ENCODE measurements at places on chromosomes 4 and X.
A peak's percentile ranks its signal among the peaks of the same experiment; 100 is the strongest.

GRCh38 chr4:181807771-181808170 is 435.4 kb upstream of the TENM3 start:
- DNase-seq, result no peak

DNA sequence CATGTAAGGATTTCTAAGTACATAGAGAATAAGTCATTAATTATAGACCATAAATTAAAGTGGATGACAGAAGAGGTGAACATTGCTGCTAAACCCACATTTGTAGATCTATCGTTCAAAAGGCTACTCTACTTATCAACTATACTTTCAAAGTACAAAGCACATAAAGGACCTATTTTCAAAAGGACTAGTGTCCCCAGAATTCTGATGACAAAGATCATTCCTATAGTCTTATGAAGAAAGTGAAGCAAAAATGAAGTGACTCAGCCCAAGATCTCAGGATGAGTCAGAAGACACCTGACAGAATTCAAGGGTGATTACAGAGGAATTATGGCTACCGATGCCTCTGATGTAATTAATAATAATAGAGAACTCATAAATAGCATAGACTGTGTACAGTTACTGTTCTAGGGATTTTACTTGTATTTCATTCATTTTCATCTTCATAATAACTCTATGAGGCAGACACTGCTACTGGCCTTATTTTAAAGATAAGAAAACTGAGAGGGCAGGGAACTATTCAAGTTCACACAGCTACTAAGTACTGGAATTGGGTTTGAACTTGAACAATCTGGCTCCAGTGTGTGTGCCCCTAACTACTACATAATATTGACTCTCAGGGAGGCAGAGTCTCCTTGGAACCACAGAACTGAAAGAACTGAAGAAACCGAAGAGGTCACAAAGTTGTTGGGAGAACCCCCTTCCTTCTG is 17.1 kb downstream of the USP46 start:
- DNase-seq, result peak; percentile 23

GRCh38 chr4:5757954-5758353 is 47.0 kb downstream of the EVC start:
- no peak for DNase-seq

DNA sequence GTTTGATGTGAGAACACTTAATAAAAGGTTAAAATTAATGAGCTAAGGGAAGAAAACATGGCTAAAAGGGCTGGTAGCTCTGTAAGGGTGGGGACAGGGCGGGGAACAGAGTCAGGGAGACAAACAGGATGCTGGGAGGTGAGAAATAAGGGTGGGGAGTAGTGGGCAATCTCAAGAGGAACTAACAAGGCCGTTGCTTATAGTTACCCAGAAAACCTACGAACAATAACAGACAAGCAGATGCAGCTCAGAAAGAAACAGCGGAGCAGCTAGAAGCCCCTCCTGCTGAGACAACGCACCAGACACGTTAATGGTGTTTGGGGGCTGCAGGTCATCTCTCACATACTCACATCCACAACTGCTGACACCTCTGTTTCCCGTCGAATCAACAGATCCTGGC is 9.7 kb upstream of the KLF3 start:
- DNase-seq, result no peak

- DNase-seq, result no peak
Measured at GRCh38 chr4:11011249-11011648, 326.7 kb upstream of the CLNK start.

- no peak for DNase-seq
Measured at GRCh38 chr4:1400831-1401408, 5.3 kb downstream of the NKX1-1 start.

DNA sequence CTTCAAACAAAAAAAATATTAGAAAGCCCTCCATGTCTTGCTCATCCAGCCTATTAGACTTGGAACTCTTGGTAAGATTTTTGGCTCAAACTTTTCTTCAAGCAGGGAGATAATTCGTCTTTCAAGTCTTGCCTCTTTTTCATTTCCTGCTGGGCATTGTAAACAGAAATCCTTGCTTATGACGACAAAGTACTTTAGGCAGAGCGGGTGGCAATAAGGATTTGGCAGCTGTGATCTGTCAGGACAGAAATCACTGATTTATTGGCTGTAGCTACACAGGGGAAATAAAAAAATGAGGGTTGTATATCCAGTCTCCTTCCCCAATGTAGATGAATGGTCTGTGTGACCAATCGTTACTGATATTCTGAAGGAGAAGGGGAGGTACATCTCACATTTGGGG is 121.6 kb downstream of the SLC4A4 start:
- no peak for DNase-seq

DNA sequence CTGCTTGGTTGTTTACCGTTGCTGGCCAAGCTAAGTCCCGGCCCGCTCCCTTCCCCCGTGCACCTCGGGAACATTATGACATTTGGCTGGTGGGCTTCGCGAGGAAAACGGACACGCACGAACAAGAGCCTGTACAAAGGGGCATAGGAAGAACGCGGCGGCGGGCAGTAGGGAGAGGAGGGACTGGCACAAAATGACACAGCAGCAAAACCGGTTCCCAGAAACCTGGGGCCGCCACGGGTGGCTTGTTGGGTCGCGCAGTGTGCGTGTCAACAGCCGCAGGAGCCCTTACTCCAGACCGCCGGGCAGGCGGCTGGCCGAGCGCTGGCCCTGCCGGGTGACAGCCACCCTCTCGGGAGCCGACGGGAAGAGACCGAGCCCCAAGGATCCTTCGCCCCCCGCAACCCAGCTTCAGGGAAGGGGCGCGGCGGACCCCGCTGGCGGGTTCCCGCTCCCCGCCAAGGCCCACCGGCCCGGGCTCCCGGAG is 1.6 kb upstream of the LIN54 start:
- DNase-seq, result peak; percentile 29

DNA sequence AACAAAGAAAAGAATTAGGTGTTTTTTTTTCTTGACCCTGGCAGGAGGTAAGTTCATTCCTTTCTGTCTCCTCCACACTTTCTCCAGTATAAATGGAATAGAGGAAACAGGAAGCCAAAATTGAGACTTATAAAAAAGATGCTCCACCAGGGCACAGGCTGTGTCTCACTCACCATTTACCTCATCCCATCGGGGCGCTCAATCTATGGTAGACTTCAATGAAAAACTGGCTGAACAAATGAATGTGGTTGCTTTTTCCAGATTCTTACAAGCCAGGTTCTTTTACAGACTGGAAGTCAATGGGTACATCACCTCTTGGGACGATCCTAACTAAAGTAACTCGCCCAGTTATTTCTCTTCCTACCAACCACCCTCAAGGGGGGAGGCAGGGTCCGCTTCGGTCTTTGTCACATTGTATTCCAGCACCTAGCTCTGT is 685 bp downstream of the COMMD8 start:
- no peak for DNase-seq

DNA sequence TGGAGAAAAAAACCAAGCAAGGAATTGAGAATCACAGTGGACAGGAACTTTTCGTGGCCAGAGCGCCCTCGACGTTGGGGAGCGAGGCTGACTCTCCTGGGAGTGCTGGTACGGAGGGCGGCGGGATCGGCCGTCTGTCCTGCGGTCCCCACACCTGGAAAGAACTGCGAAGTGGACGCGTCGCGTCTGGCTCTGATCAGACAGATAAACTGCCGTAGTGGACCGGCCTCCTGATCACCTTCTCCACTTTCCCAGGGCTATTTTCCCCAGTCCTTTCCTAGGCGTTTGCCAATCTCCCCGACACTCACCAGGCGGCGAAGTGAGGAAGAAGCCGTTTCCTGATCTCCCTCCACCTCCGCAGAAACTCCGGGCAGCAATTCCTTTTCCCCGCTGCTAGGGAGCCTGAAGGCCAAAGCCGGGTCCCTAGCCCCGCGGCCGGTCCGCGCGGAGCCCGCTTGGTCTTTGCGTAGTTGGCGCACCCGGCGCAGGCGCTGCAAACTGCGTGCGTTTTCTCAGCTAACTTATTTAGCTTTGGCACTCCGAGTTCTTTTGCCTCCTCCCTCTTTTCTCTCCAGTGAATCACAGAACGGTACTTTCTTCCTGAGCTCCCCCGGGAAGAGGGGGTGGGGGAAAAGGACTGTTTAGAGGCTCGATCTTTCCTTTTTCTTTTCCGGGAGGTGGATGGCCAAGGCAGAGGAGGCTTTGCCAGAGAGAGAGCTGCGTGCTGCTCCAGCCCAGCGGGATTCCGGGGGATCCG is at the start of gene ARSJ:
Gene ARSJ (minus strand): TSS at position 500 of the 757 bp plus-strand sequence. CDS start 813 bp downstream, outside the sequence.
- DNase-seq, result no peak

GRCh38 chrX:124863303-124863702 is 456.4 kb upstream of the TEX13C start:
- no peak for DNase-seq

- no peak for DNase-seq
Measured at GRCh38 chrX:110214684-110215083, 103.2 kb downstream of the AMMECR1 start.

- DNase-seq, result no peak
Measured at GRCh38 chr4:34790131-34790530, 1454.2 kb downstream of the ARAP2 start.

GRCh38 chr4:141926406-141926805 is 290.0 kb downstream of the IL15 start:
- no peak for DNase-seq

DNA sequence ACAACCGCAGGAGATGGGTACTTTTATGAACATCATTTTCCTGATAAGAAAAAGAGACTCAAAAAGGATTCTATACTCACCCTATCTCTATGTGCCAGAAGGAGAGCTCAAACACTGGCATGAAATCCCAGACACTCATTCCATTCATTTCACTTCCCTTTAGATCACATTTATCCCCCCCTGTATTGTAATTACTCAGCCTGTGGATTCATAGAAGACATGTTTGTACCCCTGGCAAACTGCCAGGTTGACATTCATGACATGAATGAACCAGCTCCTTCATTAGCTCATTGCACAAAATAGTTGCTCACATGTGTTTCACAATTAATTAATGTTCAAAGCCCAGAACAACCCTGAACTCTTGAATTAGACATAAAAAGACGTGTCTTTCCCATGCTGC is 4.9 kb downstream of the SMR3A start:
- DNase-seq, result no peak

DNA sequence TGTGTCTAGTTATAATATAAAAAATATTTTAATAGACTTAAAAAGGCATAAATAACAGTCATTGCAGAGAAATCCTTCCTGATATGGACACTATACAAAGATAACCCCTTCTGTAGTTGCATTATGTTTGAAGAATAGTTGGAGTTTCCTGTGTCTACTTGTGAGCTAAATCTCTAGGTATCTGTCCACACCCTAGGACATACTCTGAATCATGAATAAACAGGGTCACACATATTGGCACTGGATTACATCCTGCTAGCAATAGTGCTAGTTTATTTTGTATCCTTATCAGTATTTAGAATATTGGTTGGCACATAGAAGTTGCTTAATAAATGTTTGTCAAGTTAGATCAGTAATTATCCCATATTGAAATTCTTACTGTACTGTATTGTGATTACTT is 173.9 kb downstream of the GRXCR1 start:
- no peak for DNase-seq

- DNase-seq, result peak; percentile 17
Measured at GRCh38 chr4:128241425-128241913, 46.1 kb downstream of the PGRMC2 start.

DNA sequence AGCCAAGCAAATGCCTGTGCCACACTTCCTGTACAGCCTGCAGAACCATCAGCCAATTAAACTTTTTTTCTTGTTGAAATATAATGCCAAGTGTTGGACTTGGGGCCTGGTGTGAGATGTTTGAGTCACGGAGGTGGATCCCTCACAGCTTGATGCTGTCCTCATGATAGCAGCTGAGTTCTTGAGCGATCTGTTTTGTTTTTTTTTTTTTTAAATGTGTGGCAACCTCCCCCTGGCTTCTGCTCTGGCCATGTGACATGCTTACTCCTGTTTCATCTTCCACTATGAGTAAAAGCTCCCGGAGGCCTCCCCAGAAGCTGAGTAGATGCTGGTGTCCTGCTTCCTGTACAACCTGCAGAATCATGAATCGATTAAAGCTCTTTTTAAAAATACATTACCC is 973.3 kb upstream of the FTHL17 start:
- DNase-seq, result no peak

DNA sequence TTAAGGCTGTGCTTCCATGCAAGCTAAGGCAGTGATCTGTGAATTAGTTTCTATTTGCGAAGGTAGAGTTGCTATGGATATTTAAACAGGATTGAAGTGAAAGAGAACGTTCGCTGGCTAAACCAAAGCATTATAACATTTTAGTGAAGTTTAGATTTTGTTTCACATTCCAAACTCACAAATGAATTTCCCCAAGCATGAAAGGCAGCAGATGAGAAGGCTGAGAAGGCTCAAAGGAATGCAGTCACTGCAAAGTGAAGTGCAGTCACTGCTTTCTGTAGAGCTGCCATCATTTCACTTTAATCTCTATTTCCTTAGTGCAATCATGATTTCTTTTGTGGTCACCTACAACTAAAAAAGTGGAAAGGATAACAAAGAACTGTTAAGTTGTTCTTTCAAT is 334.7 kb upstream of the NR3C2 start:
- no peak for DNase-seq

DNA sequence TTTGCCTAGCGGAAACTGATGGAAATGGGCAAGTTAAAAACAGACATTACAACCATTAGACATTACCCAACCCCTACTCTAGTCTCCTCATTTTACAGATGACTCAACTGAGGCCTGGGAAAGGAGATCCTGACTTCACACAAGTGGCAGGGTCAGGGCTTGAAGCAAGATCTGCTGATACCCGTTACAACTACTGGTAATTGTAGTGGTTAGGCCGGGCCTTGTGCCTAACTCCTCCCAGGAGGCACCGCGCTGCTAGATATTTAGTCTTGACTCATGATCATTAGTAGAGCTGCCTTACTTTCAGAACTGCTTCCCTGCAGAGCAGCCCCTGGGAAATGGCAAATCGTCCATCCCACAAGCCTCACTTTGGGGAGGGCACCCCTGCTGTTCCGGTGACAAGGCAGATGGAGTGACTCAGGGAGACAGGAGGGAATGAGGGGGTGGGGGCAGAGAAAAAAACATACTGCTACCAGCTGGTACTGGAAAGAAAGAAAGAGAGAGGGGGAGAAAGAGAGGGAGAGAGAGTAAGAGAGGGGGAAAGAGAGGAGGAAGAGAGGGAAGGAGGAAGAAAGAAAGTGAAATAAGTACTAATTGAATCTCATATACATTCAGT is 12.2 kb downstream of the ARHGEF6 start:
- peak; percentile 6 for DNase-seq

DNA sequence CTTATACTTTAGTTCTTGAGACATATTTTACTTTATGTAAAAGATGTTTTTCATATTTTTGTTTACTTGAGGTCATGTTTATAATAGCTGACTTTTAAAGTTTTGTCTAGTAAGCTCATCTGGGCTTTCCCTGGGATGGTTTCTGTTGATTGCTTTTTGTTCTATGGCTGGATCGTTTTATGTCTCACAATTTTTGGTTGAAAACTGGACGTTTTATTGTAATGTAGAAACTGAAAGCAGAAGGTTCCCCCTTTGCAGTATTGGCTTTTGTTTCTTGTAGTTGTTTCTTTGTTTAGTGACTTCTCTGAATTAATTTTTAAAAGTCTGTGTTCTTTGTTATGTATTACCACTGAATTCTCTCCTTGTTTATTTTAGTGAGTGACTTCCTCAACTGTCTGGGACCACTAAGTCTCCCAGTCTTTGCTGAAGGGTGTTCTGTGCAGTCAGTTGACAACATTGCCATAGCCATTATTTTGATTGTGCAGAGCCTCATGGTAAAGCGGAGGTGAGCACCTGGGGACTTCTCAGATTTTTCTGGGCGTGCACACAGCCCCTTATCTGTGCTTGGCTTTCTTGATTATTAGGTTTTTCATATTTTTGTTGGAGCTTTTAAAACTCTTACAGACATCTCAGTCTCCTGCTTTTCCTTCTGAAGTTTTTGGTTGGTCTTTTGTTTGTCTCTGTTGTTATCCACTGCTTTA is 31.0 kb downstream of the KDM6A start:
- DNase-seq, result no peak

GRCh38 chrX:70332600-70332999 is 42.7 kb downstream of the KIF4A start:
- DNase-seq, result no peak
